Bronchial epithelial cell (primary cell): ENCODE measurements at places on chromosomes 12 and 14. TPM values are rescaled to one million over a fixed set of nuclear protein-coding genes. Genes with fewer than 3 reads are reported as not detected.

GYS2 gene
- total RNA-seq: 0.26 TPM in 1 of 2 replicates, not detected in the other

FOXN4 gene
- total RNA-seq: not detected in 2 replicates

CLEC2A gene
- not detected in 2 replicates for total RNA-seq

KLRB1 gene
- total RNA-seq: not detected in 2 replicates

SERPINA3 gene
- 0.79 and 1.3 TPM in 2 replicates for total RNA-seq

RNF212B gene
- not detected in 2 replicates for total RNA-seq

PMCH gene
- total RNA-seq: not detected in 2 replicates

SPRYD4 gene
- 1.1 and 1.3 TPM in 2 replicates for total RNA-seq

BCL7A gene
- total RNA-seq: 16.3 and 17.1 TPM in 2 replicates

CCDC177 gene
- total RNA-seq: not detected in 2 replicates
